Stimulated activated CD4-positive, alpha-beta T cell treated with anti-CD3 and anti-CD28 coated beads, Interleukin-4, amount 100 ng/mL, for 4 hours (primary cell): ENCODE measurements at places on chromosomes 3 and 15.

- DNase-seq = no peak
Observed at GRCh38 chr3:179081885-179082284, 10.3 kb upstream of the ZMAT3 start.

- no peak for DNase-seq
Observed at GRCh38 chr15:66783314-66783713, 81.3 kb downstream of the SMAD6 start.

- no peak for DNase-seq
Observed at GRCh38 chr15:98826658-98827057, 178.3 kb downstream of the IGF1R start.

DNA sequence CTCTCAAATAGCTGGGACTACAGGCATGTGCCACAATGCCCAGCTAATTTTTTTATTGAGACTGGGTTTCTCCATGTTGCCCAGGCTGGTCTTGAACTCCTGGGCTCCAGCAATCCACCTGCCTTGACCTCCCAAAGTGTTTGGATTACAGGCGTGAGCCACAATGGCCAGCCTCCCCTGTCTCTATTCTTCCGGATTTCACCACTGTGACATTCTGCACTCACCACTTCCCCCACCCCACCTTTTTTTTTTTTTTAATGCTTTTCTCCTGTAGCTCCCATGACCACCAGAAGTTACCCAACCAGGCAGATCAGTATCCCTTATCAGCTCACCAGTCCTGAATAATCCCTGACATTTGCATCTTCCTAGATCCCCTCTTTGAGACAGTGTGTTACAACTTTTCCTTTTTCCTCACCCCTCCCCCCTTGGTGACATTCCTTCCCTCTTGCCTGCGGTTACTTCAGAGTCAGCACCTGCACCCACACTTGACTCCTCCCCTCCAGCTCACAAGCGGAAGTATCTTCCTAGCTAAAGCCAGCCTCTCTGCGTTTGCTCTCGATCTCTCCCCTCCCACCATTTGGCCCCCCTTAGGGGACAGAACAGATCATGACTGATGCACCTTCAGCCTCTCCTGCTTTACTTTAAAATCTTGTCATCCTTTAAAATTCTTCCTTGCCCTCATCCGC, 13.5 kb upstream of the ZNF592 start:
- peak; percentile 43 for DNase-seq

DNA sequence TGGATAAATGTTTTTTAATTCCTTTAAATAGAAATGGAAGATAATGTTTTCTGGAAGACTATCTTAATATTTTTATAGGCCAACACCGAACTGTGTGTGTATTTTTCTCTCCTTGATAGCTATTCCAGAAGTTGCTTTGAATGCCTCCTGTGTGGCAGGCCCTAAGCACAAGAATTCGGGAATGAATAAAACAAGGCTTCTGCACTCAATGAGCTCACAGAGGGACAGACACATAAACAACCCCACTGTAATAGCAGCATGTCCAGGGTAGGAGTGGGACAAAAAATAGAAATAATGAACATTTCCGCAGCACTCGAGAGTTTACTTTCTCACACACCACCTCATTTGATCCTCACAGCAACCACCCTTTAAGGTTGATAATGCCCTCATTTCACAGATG, 18.0 kb downstream of the SRGAP3 start:
- DNase-seq = no peak

GRCh38 chr3:87082796-87083440, 92.0 kb upstream of the VGLL3 start:
- DNase-seq = no peak

DNA sequence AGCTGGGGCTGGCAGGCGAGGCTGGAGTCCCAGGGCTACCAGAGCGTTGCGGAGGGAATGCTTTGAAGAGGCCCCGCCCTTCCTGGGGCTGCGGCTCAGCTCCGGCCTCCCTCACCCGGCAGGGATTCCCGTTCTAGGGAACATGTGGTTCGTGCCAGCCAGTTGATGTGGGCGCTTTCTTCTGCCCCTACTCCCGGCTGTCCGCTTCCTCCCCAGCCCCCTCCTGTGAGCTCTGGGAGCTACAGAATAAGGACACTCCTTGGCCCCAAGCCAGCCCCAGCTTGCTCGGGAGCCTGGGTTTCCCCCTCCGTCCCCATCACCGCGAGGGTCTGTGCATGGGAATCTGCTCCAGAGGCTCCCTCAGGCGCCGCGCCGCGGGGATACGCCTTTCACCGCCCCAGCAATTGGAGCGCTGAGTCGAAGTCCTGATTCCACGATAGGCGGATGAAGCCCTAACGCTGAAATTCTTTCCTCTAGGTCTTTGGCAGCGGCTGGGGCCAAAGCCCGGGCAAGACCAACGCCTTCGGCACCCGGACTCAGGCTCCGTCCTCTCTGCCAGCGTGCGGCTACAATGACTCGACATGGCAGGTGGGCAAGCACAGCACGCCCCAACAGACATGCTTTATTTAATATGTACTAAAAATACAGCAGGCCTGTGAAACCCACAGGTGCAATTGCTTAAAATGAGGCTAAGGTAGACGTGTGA, 69.5 kb downstream of the KLF15 start:
- no peak for DNase-seq

DNA sequence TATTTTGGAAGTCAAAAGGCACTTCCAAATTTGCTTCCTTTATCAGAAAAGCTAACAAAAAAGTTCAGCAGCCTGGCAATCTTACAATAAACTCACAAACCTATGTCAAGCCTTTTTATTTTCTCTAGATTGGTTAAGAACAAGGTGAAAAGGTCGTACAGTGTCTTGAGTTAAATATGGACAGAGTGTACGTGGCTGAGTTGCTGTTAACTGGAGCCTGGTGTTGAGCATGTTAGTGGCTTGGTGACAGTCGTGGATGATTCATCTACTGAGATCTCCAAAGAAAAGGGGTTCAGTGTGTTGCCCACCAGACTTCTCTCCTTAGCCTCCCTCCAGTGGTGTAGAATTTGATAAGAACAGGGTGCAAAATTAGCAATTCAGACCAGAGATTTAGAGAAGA, 89.7 kb downstream of the SSR3 start:
- DNase-seq = no peak

DNA sequence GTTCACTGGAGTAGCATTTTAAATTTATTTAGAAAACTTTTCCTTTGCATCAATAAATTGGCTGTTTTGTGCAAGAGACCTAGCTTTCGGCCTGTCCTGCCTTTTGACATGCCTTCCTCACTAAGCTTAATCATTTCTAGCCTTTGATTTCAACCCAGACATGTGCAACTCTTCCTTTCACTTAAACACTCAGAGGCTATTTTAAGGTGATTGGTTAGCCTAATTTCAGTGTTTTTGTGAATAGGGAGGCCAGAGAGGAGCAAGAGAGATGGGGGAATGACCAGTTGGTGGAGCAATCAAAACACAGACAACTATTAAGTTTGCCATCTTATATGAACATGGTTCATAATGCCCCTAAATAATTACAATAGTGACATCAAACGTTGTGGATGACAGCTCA, 333.4 kb downstream of the SLC9A9 start:
- no peak for DNase-seq

DNA sequence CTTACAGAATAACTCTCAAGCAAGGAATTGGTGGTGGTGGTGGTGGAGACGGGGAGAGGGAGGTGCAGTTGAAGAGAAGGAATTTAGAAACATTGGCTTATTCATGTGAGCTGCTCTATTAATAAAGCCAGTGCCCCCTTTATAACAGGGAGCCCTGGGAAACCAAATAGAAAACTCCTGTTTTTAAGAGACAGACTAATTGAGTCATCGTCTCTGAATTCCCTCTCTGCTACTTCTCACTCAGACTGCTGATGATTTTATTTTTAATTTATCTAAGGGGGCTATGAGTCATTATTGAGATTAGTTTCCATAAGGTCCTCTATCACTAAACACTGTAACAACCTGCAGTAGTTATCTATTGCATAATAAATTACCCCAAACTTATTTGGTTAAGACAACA, 145.9 kb upstream of the GALNT15 start:
- DNase-seq = no peak

- DNase-seq = no peak
Observed at GRCh38 chr3:114764056-114764492, 383.0 kb downstream of the ZBTB20 start.

GRCh38 chr3:1696669-1697275, 401.9 kb upstream of the CNTN4 start:
- DNase-seq = no peak

DNA sequence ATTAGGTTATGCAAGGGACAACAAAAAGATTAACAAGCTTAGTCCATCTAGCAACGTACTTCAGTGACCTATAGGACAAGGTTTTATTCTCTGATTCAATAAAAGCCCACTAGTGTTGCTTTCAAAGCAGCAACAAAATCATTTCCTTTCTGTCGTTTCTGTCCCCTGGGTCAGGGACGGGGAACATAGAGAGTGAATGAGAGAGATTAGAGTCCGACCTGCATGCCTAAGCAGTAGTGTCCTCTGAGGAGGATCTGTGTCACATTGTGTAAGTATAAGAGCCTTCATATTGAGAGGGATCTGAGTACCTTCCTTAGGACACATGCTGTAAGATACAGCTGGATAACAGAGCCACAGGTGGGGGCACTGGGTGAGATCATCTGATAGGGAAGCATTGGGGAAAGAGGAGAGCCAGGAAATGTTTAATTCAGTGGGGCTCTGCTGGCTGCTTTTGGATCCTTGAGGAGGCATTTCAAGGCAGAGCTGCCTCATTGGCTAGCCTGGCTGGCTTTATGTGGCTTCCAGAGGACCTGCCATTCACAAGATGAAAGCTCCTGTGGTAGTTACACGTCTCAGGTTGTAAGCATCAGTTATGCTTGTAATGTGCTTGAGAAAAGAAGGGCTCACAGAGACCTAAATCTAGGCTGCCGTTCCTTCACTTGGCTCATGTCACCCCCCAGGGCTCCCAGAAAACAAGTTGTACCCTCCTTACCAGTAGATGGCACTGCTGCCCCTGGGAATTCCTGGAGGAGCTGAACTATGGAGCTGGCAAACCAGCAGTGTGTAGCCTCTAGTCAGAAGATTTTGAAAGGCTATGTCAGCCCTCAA, 2.7 kb downstream of the TMEM108 start:
- no peak for DNase-seq

DNA sequence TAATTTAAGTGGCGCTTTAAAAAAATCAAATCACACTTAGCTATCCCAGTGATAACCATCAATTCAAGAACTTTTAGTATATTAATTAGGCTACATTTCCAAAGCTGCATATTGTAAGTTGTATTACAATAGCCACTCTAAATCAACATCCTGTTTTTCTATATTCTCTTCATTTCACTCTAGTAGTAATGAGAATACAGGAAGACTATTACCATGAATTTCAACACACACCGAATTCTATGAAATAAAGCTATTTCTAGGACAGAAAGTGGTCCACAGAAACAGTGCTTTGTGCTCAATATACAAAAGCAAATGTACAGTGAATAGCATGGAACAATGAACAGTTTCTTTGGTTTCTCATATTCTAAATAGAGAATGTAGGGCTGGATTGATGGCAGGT, 24.6 kb downstream of the TRAT1 start:
- no peak for DNase-seq

- no peak for DNase-seq
Observed at GRCh38 chr3:152858170-152858800, 23.4 kb downstream of the P2RY1 start.

- DNase-seq = peak; percentile 30
Observed at GRCh38 chr15:71443538-71443937, 328.3 kb downstream of the THSD4 start.
